ENCODE measurements at places on chromosomes 11 and 22.

GRCh38 chr11:95212609-95213008 is 18.4 kb downstream of the SESN3 start:
- no peak for DNase-seq

- no peak for DNase-seq
Observed at GRCh38 chr11:40274017-40274416, 1185.4 kb downstream of the LRRC4C start.

GRCh38 chr11:1442163-1442562 is 44.4 kb downstream of the MOB2 start:
- DNase-seq, result no peak

DNA sequence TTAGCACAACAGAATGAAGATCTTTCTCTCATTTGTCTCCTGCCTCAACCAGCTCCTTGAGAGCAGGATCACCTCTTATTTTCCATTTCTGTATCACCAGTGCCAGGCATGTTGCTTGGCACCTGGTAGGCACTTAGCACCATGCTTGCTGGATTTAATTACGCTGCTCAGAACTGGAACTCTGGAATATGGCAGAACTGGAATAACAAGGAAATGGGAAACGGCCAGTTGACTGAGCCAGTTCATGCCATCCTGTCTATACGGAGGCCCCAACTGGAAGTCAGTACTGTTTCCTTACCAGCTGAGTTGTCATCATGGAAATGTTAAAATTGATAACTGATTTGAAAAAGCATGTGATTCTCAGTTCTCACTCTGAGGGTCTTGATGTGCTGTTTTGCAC is 69.5 kb upstream of the YWHAH start:
- DNase-seq, result no peak

- no peak for DNase-seq
Observed at GRCh38 chr11:111331711-111332479, 33.5 kb downstream of the POU2AF3 start.

GRCh38 chr11:32426819-32427615 is 8.3 kb downstream of the WT1 start:
- DNase-seq, result peak; percentile 66

GRCh38 chr11:115324581-115325432 is 179.4 kb downstream of the CADM1 start:
- DNase-seq, result peak; percentile 42

DNA sequence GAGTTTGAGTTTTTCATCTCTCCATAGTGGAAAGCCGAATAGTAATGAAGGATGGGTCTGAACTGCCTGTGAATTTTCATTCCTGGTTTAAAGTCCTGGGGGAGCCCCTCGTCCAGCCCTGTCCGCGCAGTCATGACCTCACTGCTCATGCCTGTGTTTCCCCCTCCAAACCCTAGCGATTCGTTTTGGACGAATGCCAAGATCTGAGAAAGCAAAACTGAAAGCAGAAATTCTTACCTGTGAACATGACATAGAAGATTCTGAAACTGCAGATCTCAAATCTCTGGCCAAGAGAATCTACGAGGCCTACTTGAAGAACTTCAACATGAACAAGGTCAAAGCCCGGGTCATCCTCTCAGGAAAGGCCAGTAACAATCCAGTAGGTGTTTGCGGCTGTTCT is 30.5 kb downstream of the CDPF1 start:
- peak; percentile 10 for DNase-seq

DNA sequence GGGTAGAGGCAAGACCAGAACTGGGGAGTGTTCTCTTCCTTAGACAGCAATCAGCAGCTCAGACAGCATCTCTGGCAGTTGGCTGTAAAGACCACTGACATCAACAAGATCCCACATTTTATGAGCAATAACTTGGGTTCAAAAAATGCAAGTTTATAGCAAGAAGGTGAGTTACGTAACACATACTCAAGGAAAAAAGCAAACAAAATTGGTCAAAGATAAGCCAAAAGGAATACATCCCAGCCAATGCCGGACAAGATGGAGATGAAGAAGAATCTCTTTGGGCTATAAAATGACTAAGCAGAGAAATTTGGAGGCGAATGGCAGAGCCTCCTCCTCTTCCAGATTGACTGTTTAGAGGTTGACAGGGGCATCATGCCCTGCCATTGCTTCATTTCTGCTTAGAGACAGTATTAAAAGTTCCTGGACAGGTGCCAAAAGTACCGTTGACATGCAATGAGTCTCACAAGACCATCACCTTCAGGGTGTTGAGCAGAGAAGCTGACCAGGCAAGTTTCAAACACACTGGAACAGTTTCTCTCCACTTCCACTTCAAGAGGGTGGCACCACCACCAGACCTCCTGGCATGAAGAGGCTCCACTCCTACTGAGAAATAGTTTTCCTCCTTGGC is 55.9 kb downstream of the ENDOD1 start:
- no peak for DNase-seq

GRCh38 chr11:6156628-6157359 is 13.3 kb downstream of the OR52B2 start:
- no peak for DNase-seq

DNA sequence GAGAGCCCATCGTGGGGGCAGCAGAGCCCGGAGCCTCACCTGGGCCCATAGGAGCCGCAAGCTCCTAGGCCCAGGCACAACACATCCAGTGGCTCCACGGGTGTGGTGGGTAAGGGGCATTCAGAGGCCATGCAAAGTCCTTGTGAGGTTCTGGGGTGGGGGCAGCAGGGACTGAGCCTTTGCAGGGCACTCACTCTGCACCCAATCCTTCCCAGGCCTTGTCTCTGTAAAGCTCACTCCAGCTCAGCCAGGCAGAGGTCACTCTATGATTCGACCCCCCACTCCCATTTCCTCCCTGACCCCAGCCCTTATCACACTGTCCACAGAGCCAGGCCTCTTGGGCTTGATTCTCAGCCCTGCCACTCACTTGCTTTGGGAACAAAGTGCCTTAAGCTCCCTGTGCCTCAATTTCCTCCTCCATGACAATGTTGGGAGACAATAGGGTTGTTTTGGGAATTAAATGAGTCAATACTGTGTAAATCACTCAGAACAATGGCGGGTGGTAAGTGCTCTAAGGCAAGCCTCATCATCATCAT is 46.6 kb downstream of the LRRC32 start:
- DNase-seq, result no peak

DNA sequence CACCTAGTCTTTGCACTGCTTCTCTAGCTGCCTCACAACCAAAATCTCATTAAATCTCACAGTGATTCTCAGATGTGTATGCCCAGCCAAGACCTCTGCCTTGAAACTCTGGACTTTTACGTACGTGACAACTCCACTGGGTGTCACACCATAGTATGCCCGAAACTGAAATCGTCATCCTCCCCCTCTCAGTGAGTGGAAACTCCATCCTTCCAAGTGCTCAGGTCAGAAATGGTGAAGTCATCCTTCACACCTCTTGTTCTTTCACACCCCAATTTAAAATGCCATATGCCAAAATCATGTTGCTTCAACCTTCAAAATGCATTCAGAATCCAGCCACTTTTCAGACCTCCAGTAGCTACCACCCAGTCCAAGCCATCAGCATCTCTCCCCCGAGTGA is 42.5 kb downstream of the SFI1 start:
- no peak for DNase-seq

GRCh38 chr11:8908099-8908498 is 2.9 kb upstream of the AKIP1 start:
- DNase-seq, result no peak

- no peak for DNase-seq
Observed at GRCh38 chr22:25853501-25854284, 111.7 kb downstream of the MYO18B start.

GRCh38 chr11:11669233-11669846 is 47.5 kb upstream of the GALNT18 start:
- DNase-seq, result no peak

- DNase-seq, result no peak
Observed at GRCh38 chr11:36356201-36356600, 60.1 kb downstream of the PRR5L start.

DNA sequence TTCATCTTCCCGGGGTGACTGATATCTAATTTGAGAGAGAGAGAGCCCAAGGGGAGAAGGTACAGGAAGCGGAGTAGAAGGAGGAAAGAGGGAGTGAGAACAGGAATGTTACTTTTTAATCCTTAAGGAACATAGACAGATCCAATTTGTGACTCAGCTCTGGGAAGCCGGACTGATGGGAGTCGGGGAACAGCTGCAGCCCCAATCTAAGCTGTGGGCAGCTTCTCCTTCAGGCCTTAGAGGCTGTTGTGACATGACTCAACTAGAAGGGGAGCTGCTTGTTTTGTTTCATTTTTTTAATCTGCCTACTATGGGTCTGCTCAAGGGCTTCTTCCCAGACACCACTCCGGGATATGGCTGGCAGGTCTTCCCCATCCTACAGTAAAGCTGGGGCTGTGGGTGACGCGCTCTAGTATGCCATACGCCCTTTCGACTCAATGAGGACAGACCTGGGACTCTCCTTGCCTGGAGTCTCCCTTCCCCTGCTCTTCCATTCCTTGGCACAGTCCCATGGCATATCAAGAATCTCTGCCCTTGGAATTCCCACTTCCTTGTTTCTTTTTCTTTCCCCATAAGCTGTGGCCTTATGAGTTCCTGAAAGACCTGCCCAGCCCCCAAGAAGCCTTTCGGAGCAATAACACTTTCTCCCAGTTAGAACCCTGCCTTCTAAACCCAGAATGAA is 103.3 kb upstream of the AKIP1 start:
- DNase-seq, result no peak

GRCh38 chr22:31488988-31489617 is 539 bp downstream of the EIF4ENIF1 start:
- peak; percentile 56 for DNase-seq

DNA sequence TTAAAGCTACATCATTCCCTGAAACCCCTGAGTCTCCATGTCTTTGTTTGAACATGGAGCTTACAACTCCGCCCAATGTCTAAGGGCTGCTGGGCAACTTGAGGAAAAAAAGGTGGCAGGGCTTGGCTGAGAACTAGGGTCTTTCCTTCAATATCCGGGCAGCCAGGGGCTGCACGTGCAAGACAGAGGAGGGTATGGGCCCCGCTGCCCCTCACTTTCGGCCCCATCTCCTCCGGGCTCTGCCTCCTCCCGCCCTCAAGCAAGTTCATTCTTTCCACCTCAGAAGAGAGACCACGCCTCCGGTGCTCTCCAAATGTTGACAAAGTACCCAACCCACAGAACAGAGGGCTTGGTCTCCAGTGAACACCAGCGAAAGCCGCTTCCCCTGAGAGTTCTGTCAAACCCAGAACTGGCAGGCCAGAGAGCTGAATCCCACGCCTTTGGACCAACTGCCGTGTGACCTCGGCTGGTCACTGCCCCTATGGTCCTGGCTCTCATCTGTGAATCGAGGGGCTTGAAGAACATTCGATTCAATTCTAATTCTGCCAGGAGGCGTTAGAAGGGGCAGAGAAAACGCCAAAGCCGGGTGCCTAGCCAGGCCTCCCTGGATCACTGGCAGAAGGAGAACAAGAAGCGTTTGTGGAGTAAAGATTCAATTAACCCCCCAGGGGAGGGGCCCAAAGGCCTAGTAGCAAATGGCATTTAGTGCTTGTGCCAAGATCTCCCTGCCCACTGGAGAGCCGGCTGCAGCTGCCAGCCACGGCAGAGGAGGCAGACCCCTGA is 7.3 kb downstream of the PDGFB start:
- no peak for DNase-seq

DNA sequence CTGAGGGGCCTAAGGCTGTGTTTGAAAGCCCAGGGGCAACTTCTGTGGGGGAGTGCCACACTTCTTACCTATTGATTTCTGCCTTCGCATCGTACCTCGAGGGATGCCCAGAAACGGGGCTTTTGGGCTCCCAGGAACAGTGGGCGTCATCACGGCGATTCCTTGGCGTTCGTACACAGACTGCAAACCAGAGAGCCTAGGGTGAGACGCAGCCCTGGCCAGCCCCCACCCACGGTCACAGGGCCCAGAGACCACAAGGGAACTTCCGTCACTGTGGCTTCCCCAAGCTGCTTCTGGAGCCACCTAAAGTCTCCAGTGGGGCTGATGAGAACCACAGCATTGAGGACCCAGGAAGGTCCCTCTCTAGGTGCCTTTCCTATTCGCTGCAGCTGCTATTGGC is 91.9 kb downstream of the CTTN start:
- no peak for DNase-seq

DNA sequence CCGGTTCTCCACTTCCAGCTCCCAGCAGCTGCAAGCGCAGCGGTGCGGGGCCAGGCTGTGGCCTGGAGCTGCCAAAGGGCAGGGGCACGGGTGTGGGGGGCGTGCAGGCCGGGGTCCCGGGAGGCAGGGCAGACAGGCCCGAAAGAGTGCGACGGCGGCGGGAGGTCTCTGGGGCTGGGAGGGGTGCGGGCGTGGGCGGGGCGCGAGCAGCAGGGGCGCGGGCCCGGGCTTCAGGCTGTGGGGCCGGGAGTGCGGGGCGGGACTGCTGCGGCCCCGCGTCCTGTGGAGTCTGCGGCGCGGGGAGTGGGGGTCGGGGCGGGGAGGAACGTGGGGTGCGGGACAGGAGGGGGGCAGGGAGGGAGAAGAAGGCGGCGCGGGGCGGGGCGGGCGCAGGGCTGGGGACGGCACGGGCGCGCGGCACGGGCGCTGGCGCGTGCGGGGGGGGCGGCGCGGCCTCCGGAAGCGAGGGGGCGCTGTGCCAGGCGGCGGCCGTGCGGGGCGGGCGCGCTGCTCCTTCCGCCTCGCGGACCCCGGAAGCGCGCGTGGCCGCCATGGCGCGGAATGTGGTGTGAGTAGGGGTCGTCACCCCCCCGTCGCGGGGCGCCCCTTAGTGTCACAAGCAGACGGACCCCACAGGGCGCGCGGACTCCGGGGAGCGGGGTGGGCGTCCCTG is at the start of gene MRPL23:
TSS of gene MRPL23 (plus strand) at position 521 of the 673 bp plus-strand sequence. CDS start at position 552, 31 bp downstream.
- DNase-seq, result peak; percentile 54

DNA sequence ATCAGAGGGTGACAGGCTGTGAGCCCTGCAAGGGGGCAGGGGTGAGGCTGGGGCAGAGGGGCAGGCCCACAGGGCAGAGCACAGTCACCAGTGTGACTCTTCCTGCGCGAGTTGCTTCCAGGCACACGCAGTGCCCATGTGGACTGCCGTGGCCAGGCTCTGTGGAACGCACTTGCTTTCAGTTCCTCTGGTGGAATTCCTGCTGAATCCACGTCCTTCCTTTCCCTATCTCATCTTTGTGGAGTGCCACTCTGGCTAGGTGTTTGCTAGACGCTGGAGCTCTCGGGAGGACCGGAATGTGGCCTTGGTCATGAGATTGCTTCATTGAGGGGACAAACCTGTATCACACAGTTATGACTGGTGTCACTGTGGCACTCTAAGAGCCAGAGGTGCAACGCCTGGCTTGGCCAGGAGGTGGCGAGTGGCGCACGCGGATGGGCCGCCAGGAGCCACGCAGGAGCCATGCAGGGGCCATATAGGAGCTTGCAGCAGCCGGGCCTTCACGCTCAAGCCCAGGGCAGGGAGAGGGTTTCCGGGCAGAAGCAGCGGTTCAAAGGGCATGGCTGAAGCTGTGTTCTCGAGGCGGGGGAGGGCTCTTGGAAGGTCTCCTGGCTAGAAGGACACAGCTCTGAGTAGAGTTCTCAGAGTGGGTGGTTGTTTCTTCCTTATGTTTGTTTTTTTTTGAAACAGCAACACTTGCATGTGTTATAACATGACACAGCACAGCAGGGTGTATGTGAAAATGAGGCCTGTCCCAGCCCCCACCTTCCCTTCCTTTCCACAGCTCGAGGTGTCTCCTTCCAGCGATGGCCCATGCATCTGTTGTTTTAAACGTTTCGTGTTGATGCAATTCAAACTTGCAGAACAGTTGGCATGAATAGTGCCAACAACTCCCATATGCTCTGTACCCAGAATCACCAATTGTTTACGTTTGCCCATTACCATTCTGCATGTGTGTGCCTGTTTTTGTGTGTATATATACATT is 36.2 kb downstream of the TBC1D22A start:
- DNase-seq, result peak; percentile 62

All from CD4-positive, alpha-beta memory T cell (primary cell).